ENCODE measurements at places on chromosomes 6 and 20.

DNA sequence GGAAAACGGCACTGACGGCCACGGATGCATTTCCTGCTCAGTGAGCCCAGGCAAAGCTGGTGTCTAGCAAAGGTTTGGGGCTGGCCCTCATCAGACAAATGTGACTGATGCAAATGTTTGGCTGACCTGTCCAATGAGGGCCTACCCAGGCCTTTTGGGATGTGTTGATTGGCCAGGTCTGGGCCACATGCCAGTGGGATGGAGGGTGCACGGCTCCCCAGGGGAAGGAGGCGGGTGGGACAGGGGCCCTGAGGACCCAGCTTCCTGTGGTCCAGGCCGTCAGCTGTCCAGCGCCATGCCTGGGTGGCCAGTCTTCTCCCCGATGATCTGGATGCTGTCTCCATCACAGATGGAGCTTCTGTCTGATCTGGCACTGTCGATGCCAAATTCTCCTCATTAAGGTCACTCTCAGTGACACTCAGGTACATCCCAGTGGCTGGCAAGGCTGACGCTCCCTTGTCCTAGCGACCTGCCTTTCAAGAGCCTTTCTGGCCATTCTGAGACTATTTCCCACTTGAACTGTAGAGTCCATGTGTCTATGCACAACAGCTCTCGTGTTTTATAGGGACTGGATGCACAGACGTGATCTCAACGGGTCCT lies 43.0 kb downstream of the NTSR1 start:
- no peak for DNase-seq

DNA sequence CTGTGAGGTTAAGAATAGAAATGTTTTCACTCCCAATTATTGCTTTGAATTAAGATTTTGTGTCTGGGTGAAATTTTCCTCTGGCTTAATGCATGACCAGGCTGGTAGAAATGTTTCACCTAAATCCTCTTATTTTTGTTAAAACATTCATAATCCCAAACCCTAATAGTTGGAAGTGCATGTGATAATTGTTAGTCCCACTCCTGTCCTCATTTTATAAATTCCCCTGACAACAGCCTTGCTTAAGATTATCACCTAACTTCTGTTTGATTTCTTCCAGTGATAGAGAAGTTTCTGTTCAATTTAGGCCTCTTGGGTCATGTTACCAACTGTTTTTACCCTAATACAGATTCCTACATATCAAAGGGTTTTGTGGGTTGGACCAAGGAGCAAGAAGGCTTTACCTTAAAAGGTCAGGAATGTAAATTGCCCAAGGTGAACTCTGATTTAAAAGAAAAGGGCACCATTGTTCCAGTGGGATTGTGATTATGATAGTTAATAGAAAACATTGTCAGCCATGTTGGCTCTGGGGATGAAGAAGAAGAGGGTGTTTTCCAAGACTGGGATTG lies 158.7 kb upstream of the CENPW start:
- DNase-seq: no peak

DNA sequence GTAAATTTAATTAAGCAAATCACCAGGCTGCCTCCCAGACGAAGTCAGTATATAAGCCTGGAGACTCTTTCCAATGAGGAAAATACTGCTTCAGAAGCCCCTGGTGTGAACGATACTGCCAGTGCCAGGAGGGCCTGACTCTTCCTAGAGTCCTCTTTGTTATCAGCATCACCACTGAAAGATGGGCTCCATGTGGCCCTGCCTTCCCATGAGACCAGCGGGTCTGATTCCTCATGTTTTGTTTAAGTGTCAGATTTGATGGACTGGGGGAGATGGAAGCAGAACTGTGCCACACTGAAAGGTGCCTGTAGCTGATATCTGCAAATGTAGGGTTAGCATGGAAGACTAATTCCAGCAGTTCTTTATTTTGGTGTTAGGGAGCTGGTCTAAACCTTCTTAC lies 7.9 kb downstream of the NQO2 start:
- DNase-seq: no peak

DNA sequence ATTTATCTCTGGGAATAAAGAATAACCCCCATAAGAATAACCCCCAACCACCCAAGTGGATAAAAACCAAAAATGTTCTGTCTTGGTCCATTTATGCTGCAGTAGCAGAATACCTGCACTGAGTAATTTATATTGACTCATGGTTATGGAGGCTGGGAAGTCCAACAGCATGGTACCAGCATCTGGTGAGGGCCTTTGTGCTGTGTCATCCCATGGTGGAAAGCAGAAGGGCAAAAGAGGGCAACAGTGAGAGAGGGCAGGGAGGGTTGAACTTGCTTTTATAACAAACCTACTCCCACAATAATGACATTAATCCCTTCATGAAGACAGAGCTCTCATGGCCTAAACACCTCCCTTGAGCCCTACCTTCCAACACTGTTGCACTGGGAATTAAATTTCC lies 133.7 kb downstream of the ERMARD start:
- no peak for DNase-seq

- no peak for DNase-seq
These were observed 14.2 kb downstream of the RAB23 start for GRCh38 chr6:57207872-57208271.

- no peak for DNase-seq
These were observed 1.7 kb upstream of the FAM50B start for GRCh38 chr6:3847521-3847920.

- no peak for DNase-seq
These were observed 34.8 kb downstream of the ZC3H12D start for GRCh38 chr6:149449831-149450678.

DNA sequence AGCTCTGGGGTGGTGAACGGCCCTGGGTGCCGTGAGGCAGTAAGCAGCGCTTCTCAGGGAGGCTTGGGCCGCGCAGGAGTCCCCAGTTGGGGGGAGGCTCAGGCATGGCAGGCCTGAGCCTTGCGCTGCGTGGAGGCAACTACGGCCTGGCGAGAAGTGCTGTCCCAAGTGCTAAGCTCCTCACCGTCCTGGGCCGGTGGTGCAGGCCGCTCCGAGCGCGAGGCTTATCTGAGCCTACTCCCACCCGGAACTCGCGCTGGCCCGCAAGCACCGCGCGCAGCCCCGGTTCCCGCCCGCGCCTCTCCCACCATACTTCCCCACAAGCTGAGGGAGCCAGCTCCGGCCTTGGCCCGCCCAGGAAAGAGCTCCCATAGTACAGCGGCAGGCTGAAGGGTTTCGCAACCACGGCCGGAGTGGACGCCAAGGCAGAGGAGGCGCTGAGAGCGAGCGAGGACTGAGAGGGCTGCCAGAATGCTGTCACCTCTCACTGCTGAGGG lies 1.8 kb upstream of the WRNIP1 start:
- no peak for DNase-seq

Data from activated T-helper 1 cell treated with anti-CD3 and anti-CD28 coated beads, Interleukin-2, amount 50 U/mL, for 16 hours (primary cell).